ENCODE measurements at places on chromosomes 1 and 21.

DNA sequence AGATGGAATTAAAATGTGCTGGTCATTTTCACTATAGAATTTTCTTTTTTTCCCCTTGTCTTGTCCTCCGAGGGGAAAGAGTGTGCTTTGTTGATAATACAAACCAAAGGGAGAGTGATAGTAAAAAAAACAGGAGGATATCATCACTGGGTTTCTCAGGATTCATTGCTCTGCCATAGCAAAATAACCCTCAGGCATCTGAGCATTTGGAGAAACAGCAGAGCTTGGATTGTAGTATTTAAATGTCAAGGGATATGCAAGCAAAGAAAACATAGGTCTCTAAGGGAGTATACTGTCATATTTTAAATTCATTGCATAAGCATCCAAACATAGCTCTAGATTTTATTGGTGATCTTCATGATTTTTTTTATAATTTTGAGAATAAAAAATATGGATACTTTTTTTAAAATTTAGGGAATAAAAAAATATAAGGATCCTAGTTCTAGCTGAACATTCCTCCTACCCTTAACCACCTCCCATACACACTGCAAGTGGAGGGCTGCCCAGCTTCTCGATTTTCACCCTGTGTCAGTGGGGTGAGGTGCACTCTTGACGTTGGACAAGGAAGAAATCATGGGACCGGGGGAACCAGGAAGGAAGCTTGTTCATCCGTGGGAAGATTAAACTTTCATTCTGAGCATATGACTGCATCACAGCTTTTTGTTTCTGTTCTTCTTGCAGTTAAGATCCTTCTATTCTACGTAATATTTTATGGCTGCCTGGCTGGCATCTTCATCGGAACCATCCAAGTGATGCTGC lies 4.4 kb downstream of the ATP1B1 start:
- DNase-seq: no peak

- no peak for DNase-seq
Observed at GRCh38 chr1:97271916-97272788, 550.6 kb downstream of the PTBP2 start.

DNA sequence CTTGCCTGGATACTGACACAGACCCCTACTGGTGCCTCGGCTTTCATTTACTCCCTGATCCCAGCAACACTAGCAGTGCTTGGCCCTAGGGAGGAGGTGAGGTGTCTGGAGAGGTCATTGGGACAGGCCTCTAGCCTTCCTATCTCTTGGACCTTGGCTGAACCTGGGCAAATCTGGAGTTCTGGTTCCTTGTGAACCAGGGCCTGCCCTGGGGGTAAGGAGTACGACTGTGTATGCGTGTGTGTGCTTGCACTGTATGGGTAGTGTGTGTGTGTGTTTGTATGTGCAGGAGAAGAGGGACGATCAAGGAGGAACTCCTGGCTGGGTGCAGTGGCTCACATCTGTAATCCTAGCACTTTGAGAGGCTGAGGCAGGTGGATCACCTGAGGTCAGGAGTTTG lies 252.7 kb upstream of the CSF3R start:
- DNase-seq: no peak

DNA sequence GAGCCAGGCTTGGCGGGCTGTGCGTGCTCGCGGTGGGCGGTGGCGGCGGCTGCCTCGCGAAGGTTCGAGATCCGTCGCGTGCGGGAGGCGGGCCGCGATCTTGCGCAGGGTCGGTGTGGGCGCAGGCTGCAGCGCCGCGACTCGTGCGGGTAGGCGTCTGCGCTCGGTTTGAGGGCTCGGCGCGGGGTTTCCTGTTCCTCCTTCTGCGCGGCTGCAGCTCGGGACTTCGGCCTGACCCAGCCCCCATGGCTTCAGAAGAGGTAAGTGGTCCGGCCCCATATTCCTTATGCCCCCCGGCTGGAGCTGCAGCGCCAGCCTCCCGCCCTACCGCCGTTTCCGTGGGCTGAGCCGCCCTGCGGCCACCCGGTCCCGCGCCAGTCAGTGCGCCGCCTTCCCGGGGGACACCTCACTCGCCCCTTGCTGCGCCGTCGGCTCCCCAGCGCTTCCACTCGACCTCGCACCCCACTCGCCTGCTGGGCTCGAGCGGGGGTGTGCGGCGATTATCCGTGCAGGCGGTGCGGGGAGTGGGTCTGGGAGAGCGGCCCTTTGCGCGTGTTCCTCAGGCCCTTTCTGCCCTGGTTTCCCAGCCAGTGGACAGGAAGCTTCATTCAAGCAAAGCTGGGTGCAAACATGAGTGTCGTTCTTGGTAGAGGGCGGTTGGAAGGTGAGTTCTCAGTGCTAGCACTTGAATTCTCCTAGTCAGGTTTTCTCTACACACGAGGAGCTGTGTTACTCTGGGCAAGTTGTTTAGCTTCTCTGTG lies at the start of gene CACYBP:
TSS of gene CACYBP (plus strand) at position 12 of the 761 bp plus-strand sequence. CDS start at position 246, 234 bp downstream.
- peak; percentile 26 for DNase-seq

DNA sequence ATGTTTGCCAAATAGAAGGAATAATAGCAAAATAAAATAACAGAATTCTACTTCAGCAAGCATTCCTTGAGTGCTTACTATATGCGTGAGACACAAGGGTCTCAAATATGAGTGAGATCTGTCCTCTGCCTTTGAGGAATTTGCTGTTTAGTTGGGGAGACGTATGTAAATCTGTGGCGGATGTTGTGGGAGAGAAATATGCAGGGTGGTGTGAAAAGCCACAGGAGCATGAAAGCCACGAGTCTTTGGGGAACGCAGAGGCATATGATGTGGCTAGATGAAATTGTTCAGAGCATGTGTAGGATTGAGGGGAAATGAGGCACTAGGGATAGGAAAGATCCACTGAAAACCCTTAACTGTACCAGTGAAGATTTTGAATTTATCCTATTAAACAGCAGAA lies 244.4 kb downstream of the PBX1 start:
- DNase-seq: peak; percentile 33

DNA sequence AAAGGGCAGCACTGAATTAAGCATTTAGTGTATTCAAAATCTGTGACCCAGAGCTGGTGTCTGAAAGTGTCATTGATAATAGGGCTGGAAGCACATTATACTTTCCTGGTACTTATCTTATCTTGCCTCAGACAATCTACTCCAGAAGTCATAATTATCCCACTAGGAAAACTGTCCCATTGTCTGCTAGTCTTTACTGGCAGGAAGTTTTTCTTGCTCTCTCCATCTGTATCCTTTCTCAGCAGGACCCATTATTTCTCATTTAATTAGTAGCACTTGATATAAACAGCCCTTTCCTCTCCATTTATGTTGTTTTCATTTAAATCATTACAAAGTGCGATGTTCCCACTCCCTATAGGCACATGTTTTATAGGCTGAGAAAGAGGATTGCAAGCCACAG lies 36.5 kb upstream of the BARHL2 start:
- DNase-seq: no peak

DNA sequence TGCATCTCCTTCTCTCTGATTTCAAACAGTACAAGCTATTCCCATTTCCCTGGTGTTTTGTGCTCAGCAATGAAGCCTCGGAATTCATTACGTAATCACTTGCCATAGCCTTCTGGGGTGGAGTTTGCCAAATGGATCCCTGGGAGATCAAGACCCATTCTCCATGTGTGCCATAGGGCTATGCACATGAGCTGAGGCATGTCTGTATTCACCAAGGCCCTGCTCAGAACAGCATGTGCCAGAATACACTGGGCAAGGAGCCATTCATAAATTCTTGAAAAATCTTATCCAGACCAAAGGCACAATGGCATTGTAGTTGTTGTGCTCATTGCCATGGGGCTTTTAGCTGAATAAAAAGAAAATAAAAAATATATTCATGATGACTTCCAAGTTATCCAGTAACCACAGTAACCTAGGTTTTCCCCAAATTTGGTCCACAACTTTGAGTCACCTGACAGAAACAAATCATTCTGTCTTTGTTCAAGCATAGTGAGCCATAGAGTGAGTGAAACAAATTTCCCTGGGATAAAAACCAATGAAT lies 53.0 kb downstream of the CRB1 start:
- DNase-seq: no peak

- no peak for DNase-seq
Observed at GRCh38 chr1:246099570-246099969, 407.5 kb downstream of the SMYD3 start.

- no peak for DNase-seq
Observed at GRCh38 chr1:33635336-33636012, 163.0 kb downstream of the ZSCAN20 start.

Data from Jurkat, Clone E6-1 (cell line).